ENCODE measurements at places on chromosomes 1 and 21.
A peak's percentile ranks its signal among the peaks of the same experiment; 100 is the strongest.

DNA sequence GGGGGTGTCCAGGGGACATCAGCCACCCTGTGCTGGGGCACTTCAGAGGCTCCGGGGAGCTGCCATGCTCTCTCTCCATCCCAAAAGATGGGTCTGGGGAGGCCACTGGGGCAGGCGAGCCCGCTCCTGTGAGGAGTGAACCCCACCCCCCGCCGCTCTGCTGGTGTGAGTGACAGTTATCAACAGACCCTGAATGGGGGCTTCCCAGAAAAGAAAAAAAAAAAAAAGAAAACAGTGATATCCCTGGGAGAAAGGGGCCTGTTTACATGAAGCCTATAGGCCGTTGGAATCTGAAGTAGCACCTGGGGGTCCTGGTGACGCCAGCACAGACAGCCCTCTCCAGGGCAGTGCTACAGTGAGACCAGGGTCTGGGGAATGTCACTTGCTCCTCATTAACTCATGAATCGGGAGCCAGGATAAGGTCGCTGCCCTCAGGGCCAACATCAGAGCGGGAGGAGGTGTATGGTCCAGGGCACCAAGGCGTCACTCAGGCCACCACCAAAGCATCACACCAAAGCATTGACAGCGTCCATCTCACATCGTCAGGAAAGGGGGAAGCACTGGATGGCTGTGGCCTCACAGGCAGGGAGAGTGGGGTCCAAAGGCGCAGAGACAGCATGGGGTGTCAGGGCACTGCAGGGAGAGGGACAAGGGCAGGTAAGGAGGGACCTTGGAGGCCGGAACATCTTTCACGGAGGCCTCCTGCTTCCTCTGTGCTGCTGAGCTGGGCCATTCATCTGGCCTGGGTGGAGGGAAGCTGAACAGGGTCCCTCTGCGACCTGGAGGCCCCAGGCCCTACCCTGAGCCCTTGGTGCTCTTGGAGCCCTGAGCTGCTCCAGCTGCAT is 8.4 kb upstream of the NPHP4 start:
- peak; percentile 18 for DNase-seq

DNA sequence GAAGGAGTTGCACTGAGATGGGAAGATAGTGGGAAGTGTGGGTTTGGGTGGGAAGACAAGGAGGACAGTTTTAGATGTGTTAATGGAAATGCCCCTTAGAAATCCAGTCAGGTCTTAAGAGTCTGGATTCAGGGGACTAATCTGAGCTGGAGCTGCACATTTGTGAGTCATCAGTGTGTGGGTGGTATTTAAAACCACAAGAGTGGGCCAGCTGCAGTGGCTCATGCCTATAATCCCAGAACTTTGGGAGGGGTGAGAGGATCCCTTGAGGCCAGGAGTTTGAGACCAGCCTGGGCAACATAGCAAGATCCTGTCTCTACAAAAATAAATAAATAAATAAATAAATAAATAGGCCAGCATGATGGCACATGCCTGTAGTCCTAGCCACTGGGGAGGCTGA is 40.9 kb upstream of the SLC6A9 start:
- no peak for DNase-seq

DNA sequence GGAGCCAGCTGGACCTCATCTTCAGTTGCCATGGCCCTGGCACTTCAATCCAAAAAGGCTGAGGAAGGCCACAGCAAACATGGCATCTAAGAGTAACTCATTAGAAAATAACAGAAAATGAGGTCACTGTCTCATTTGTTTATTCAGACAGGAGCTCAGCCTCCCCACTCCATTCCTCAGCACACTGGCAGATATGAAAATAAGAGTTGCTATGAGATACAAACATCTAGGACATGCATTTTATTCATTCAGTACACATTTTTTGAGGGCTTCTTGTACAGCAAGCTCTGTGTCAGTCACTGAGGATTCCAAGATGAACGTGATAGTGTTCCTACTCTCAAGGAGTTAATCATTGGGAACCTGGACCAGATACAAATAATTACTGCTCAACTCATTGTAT is 32.7 kb upstream of the TMEM125 start:
- no peak for DNase-seq

GRCh38 chr1:37634244-37634991 is at the start of gene RSPO1:
Gene RSPO1, minus strand, starts transcription at chr1:37634892. Its CDS starts 5,231 bp downstream, at chr1:37629661.
- DNase-seq = no peak

- DNase-seq = no peak
These were observed 4.3 kb upstream of the KRTAP13-1 start for GRCh38 chr21:30391492-30392025.

DNA sequence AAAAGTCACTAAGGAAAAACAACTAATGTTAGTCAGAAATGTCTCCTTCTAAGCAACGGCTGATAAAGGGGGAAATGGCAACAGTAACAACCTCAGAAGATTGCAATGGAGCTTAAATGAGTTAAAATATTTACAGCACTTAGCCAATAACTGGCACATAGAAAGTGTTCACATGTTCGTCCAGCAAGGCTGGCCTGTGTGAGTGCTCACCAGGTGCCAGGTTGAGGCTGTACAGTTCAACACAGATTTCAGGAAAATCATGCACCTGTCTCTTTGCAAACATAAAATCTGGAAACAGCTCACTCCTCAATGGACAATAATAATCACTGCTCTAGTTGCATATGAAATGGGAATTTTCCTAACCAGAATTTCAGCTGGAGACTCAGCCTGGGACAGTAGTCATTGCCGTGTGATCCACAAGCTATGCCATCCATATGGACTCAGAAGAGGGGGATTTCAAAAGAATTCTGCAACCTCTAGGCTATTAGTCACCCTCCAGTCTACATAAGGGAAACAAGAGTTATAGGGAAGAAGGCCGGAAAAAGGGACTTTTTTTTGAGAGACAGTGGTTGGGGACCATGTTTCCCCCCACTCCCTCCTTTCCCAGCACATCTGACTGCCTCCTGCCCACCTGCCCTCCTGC is 68.6 kb downstream of the SYDE2 start:
- DNase-seq = no peak

DNA sequence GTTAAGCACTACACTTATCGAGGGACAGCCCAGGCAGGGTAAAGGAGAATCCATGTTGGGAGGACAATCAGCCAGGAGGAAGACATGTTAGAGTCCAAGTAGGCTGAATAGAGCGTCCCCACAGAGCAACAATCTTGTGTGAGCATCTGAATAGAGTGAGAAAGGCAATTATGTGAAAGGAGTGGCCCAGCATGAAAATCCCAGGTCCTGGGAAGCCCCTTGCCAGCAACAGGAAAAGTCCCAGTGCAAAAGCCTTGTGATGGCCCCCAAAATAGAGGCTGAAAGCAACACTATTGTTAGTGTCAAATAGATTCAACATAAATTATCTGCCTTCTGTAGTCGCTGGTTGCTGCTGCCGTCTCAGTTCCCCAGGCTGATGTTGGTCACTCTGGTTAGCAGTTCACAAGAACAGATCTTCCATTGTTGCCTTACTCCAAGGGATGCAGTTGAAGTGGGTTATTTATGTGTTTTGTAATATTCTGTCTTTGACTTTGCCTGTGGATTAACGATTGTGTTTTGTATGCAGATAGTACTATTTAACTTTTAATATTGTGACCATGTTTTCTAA is 12.1 kb upstream of the ABL2 start:
- DNase-seq = no peak

DNA sequence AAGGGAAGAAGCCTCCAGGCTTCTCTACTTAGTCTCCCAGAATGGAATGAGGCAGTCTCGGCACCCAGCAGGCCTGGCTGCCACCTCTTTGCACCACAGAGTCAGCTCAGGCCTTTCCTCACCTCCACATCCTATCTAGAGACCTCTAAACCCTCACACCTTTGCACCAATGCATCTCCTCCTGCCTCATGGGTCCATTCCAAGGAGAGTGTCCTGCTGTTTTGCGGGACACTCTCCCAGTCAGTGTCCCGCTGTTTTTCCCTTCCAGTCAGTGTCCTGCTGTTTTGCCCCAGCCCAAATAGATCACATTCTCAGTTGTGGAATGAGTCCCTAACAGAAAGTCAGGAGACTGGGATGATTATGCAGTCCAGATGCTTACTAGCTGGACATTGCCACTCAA is 185.6 kb upstream of the CAMK1G start:
- no peak for DNase-seq

GRCh38 chr1:164706606-164706987 is 147.6 kb downstream of the PBX1 start:
- DNase-seq = no peak

DNA sequence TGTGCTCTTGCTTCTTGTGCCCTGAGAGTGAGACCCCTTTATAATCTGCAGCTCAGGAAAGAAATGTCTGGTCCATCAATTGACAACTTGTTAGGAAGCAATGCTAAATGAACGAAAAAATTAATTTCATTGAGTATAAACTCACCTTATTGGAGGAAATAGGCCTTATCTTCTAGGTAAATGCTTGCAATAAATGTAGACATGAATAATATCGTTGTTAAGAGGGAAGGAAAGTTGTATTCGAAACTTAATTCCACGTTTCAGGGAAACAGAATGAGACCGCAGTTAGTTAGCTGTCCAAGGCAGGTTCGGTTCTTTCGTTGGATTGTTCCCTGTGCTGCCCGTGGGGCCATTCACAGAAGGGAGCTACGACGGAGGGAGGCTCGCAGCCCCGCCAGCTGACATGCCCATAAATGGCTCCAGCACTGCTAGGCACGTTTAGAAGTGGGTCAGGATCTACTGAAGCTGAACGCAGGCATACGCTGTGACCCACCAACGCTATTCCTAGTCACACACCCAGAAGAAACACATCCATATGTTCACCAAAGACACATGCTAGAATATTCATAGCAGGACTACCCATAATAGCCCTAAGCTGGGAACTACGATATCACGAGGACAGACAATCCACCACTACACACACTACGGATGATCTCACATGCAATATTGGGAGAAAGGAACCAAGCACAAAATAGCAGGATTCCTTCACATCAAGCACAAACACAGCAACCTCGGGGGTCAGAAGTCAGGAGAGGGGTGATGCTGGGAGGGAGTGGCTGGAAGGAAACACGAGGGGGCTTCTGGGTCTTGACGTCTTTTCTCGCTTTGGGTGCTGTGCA is 56.2 kb upstream of the LBR start:
- DNase-seq = no peak

DNA sequence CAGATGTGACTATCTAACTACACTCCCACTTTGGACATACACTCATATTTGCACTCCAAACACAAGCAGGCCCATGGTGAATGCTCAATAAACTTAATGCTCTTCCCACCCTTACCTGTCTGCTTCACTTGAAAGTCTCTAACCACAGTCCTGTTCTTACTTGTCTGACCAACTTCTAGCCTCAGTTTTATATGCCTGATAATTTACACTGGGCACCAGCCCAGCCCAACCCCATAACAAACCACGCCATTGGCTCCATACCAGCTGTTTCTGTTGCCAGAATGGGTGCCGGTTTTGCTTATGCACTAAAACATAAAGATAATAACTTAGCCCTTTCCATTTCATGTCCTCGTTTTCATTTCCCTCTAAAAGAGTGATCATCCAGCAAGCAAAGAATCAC is 395.4 kb downstream of the NTNG1 start:
- no peak for DNase-seq

DNA sequence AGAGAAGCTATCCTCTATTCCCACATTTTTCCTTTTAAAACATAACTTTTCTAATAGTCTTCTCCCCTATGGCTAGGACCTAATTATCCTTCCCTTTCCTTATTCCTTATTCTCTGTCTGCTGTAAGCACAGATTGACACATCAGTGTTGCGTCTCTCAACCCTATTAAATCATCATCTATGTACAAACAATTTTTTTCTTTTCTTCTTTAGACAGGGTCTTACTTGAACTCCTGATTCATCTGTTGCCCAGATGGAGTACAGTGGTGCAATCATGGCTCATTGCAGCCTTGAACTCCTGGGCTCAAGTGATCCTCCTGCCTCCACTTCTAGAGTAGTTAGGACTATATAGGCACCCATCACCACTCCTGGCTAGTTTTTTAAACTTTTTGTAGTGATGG is 8.3 kb downstream of the KLHDC9 start:
- DNase-seq = no peak

DNA sequence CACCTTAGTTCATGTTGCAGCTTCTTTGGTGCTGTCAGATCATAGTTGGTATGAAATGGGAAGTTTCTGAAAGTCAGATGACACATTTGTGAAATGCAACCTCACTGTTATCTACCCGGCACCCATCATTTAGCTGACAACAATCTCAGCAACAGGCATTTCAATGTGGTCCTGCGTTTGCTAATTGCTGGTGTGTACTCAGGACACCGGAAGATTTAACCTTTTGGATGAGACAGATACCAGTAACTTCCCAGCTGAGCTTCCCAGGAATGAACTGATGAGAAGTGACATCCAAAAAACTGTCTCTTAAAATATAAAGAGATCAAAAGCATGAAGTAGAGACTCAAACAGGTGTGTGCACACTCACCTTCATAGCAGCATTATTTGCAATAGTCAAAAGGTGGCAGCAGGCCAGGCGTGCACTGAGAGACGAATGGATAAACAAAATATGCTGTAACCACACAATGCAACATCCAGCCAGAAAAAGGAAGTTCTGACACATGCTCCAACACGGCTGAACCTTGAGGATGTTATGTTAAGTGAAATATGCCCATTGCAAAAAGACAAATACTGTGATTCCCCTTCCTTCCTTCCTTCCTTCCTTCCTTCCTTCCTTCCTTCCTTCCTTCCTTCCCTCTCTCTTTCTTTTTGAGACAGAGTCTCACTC is 7.9 kb upstream of the CLDN14 start:
- DNase-seq = no peak

- DNase-seq = no peak
These were observed 68.0 kb downstream of the CACHD1 start for GRCh38 chr1:64537942-64538341.

DNA sequence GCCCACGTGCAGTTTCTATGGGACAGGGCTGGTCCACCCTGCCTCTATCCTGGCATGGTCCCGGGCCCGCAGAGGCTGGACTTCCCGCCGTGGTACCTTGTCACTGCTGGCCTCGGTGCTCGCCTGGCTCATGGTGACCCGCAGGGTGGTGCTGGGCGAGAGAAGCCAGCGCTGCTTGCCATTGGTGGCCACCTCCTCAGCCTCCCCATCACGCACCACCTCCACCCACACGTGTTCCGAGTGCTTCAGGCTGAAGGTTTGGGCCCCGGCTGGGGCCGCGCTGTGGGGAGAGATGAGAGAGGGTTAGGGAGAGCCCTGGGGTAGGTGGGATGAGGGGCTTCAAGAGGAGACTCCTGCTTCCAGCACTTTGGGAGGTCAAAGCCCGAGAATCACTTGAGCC is 14.5 kb downstream of the PADI2 start:
- no peak for DNase-seq

GRCh38 chr1:199041173-199041914 is 402.5 kb downstream of the PTPRC start:
- DNase-seq = no peak

DNA sequence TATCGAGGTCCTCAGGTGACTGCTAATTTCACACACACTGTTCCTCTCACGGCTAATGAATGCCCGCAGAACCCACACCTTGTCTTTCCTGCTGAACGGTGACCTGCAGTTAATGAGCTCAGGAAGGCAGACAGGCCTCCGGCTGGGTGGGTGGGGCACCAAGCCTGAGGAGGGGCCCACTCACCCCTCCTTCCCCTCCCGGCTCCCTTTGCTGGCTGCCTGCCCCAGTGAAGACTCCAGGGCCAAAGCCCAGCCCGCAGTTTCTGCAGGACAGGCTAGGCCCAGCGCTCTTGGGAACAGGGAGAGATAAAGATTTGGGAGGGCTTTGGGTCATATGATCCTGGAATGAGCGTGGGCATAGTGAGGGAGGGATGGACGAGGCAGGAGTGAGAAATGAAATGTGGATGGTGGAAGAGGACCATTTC is 26.4 kb downstream of the FOXO6 start:
- DNase-seq = peak; percentile 43

GRCh38 chr1:73868810-73869336 is 329.1 kb downstream of the LRRIQ3 start:
- no peak for DNase-seq

- no peak for DNase-seq
These were observed 2.7 kb downstream of the ZBTB21 start for GRCh38 chr21:42007356-42007940.

Data from Caco-2 (cell line).